ENCODE measurements at places on chromosomes 3 and 15.

GRCh38 chr3:14984581-14985113 lies 37.3 kb downstream of the NR2C2 start:
- DNase-seq: no peak

- DNase-seq: no peak
Measured at GRCh38 chr15:92749216-92749615, 93.6 kb upstream of the FAM174B start.

DNA sequence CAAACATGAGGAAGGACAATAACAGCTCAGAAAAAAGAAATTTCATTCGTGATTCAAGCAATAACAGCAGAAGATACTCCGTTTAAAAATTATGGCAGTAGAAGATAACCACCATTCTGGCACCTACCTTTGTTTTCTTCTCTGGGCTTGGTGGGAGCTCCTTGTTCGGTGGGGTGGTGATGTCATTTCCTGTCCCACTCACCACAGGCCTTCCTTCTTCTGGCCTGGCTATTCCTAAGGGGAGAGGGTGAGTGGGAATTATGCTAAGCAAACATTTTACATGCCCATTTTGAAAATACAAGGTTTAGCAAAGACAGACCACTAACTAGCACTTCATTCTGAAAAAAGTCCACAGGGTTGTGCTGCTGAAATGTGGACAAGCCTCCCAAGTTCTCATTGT lies 74.4 kb downstream of the DHX30 start:
- DNase-seq: no peak

- DNase-seq: no peak
Measured at GRCh38 chr3:138948371-138949001, 1.5 kb downstream of the FOXL2NB start.

GRCh38 chr3:12302564-12302963 lies 13.7 kb downstream of the PPARG start:
- DNase-seq: no peak

DNA sequence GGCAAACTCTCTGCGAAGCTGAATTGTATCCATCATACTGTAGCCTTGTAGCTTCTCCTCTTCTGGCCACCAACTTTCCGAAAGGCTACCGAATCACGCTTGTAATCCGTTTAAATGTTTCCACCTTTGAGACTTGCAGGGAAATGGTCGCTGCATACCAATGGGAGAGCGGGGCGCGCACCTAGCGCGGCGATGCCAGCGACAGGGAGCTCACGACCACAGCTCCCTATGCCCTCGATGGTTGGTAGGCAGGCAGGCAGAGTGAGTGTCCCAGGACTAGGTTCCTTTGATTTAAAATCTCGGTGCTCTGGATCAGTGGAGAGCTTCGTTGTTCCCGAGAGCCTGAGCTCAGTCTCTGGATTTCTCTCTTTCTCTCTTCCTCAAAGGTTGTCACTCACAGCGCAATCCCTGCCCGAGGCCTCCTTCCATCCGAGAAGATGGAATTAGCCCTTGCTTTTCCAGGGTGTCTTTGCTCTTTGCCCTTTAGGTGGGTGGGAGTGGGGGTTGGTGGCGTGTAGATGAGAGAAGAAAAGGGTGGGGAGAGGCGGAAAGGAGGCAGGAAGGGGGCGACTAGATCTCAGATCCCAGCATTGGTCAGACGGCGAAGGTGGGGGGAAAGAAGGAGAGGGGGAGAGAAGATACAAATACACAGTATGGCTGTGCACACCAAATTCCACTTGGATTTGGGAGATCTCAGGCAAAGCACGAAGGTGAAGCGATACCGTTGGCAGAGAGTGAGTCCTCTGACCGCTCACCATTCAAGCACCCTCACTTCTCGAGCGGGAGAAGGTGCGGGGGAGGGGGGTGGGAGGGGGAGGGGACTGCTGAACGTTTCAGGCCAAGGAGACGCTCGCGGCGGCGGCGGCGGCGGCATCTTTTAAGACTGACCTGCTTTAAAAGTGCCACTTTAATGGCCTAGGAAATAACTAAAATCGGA lies at the start of gene SLITRK3:
SLITRK3 (minus strand) TSS at position 745 of the 937 bp plus-strand sequence. CDS start 5,554 bp downstream, outside the sequence.
- no peak for DNase-seq

DNA sequence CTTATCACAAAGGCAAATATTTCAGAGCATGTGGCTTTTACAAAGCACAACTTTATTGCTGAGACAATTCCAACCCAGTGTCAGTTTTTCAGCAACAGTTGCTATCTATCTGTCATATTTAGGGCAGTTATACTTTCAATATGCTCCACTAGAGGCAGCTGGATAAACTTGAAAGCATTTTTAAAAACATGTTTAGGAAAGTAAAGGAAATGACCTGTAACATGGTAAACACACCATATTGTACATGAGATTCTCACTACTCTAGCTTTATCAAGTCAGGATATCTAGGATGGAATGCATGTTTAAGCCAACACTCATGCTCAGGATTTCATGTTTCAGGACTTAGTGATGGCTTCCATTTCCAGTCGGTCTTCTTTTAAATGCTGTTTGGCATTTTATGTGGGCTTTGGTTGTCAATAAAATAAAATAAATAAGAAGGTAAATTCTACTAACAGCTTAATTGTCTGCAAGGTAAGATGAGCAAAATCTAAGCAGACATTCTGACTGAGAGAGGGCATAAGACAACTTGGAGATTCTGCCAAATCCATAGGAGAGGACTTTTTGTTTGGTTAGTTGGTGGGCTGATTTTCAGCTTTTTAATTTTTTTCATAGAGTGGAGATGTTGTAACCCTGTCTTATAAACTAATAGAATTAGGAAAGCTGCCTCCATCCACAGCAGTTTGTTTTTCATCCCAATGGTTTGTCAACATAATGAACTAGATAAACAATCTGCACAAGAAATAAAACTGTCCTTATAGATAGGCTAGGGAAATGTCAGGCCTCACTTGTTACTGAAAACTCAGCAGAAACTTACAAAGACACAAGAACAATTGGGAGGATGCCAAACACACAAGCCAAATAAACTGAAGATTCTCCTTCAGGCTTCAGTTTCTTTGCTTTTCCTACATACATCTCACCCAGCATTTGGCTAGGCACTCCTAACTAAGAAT lies 63.4 kb upstream of the CPB1 start:
- DNase-seq: no peak

GRCh38 chr15:66931768-66932633 lies 133.4 kb upstream of the SMAD3 start:
- no peak for DNase-seq

- no peak for DNase-seq
Measured at GRCh38 chr15:43433165-43433564, 59.8 kb downstream of the TP53BP1 start.

GRCh38 chr15:76791511-76791910 lies 113.6 kb downstream of the SCAPER start:
- DNase-seq: no peak

DNA sequence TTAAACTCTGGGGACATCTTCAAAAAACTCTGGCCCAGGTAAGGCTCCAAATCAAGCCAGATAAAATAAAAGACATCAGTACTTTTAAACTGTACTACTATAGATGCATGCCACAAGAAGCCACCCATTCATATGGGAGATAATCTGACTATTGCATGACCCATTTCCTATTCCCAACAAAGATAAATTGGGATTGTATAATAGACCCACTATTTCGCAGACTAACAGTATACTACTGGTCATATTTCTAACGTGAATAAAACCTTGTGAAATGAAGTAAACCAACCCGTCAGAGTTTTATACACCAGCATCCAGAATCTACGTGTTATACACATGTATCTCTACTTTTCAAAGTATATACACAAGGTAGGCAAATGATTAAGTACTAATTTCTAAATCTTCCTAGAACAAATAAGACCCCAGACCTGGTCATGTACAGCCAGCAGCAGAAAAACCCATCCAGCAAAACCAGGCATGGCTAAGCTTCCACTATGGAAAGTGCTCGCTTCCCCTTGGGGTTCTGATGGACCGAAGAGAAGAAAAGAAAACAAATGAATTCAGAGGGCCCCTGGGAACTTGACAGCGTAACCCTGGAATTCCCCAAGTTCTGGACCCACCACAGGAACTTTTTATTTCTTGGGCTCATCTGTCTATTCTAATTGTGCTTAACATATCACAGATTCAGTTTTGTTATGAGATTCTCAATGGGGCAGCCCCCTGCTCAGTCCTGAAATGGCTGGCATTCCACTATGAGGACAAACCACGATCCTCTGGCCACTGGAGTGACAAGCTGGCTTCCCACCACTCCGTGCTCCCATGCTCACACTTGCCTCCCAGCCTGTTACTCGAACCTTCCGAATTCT lies 69.1 kb downstream of the MB21D2 start:
- DNase-seq: no peak

GRCh38 chr15:99677540-99678134 lies 55.6 kb downstream of the LYSMD4 start:
- DNase-seq: no peak

GRCh38 chr3:122353893-122354401 lies 28.9 kb downstream of the CSTA start:
- DNase-seq: no peak

GRCh38 chr3:124442463-124442862 lies 287.8 kb upstream of the UMPS start:
- no peak for DNase-seq

GRCh38 chr15:89358755-89359439 lies 24.3 kb upstream of the POLG start:
- DNase-seq: peak; percentile 82

DNA sequence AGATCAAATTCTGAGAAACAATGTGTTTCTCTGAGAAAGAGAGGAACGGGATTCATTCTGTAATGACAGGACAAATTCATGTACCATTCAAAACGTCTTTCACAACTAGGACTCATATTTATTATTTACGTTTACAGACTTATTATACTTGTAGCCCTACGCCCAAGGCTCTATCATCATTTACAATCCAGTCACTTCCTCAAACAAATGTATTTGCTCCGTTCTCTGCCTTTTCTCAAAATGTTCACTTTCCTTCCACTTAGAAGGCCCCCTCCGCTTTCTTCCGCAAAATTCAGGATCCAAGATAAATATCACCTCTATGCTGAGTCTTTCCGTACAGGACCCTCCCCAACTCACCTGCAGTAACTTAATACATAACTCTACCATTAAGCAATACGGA lies 745 bp downstream of the RSL24D1 start:
- no peak for DNase-seq

GRCh38 chr3:107959550-107960154 lies 131.2 kb downstream of the CD47 start:
- DNase-seq: no peak

- no peak for DNase-seq
Measured at GRCh38 chr3:9949626-9950025, 2.6 kb downstream of the PRRT3 start.

DNA sequence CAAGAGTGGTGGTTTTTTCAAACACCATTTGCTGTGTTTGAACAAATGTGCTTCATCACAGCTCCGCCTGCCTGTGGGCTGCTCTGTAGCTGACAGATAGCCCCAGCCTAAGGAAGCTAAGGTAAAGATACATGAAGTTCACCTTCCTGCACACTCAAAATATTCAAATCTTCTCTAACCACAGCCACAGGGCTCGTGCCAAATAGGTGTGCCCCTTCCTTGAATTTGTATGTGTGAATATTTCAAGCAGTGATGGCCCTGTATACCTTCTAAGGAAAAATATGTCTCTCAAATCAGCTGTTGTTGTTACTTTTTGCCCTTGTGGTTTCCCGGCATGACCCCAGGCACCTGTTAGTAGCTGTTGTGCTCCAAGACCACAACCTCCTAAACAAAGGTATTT lies 92.8 kb downstream of the CCNL1 start:
- DNase-seq: no peak

- no peak for DNase-seq
Measured at GRCh38 chr15:73856458-73857192, 16.7 kb upstream of the TBC1D21 start.

DNA sequence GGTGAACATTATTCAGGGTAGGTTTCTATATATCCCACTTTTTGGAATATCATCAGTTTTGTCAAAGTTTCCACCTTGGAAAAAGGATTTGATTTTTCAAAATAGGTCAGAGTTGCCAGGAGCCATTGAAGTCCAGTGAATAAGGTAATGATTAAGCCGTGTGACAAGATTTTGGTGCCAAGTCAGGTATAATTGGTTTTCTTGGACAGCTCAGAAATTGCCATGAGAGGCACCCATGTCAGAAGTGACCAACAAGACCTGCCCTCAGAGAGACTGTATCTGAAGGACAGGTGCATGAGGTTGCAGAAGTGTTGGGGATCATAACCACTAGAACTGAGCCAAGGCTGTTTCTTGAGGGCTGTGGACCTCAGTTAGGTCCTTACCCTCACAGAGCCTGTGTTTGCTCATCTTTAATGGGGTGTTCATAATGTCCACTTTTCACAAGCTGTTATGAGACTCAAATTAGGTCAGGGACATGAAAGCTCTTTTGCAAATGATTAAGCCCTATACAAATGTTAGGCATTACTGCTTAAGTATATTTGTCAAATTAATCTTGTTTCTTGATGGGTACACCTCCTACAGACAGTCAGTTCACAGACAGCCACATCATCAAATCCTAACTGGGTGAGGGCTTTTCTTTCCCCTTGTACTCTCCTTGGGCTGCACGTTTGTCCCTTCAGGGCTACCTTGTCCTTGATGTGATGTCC lies 32.3 kb downstream of the CASR start:
- DNase-seq: no peak

- DNase-seq: no peak
Measured at GRCh38 chr15:69389426-69389825, 24.7 kb upstream of the KIF23 start.

DNA sequence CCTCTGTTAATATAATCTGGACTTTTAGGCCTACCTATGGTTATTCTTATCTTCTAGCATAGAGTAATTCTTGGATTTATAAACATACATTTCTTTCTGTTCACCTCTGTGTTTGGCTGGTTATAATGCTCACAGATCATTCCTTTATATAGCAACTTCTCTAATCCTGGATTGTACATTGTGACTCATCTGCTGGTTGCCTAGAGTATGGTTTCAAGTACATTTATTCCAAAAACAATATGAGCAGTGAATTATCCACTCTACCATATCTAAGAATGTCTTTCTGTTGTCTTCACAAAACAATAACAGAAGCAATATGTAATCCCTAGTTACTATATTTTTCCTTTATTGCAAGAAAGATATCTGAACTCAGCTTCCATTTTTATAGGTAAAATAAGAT lies 35.3 kb downstream of the FSIP1 start:
- DNase-seq: no peak

DNA sequence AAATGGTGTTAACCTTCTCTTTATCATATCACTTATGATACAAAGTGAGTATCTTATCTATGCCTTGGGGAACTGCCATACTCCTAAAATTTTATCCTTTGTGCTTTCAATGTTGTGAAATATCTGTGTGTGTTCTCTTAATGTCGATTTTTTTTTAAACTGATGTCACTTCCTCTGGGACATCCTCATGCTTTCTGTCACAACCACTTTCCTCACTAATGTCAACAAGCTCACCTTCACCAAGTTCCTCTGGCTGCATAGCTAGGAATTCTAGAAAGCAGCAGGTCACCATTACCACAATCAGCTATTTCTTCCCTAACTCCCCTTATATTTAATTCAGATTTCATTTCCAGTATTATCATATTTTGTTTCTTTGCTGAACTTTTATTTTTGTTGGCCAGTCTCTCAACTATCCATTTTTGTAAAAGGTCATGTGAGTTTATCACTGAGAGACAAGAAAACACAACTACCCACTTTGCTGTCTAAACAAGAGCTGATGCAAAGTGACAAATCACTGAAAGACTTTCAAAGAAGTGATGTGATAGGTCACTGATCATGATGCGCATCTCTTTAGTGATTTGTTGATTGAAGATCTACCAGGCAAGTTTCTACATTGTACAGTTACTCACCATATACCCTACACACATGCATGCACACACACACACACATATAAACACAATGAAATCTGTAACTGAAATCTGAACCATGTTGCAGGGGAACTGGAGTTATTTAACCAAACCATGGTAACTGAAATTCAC lies 369.0 kb downstream of the ULK4 start:
- DNase-seq: no peak
